ENCODE measurements at places on chromosomes 16 and 17.

DNA sequence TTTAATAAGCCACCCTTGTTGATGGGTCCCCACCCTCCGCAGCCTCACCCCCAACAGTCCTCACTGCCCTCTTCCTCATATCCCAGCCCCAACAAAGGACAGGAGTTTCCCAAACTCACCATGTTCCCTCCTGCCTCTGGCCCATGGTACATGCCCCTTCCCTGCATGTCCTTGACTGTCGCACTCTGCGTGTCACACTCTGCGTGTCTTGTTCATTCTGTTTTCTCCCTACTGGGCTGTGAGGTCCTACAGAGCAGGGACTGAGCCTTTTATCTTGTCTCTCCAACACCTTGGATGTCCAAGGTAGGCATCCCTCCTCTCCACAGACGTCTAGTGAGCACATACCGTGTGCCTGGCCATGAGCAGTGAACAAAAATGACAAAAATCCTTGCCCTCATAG is 154.7 kb downstream of the SOCS1 start:
- no peak for DNase-seq

DNA sequence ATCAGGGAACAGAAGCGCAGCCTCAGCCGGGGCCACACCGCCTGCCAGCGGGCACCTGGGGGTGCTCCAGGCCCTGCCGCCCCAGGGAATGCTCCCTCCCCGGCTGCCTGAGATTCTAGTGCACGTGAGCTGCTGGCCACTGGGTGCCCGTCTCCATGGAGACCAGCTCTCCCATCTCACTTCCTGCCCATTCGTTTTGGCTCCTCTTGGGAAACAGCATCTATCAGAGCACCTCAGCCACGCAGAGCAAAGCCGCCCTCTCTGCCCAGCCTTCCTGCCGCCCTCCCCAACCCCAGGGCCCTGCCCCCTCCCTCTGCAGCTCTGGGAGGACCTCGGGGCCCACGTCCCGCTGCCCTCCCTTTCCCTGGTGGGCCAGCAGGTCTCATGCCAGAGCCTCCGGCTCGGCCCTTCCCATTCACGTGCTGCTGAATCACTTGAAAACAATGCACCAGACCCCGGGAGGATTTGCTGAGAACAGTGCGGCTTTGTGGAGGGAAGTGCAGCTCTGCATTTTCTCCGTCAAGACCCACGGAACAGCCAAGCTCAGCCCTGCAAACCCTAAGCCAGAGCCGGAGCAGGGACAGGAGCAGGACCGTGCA is 19.4 kb downstream of the CEP295NL start:
- DNase-seq: no peak

- DNase-seq: no peak
Observed at GRCh38 chr17:35046245-35046644, 17.3 kb downstream of the RFFL start.

GRCh38 chr16:26078716-26079355 is 387.1 kb downstream of the HS3ST4 start:
- DNase-seq: no peak

GRCh38 chr16:22816475-22816874 is 2.5 kb downstream of the HS3ST2 start:
- no peak for DNase-seq

DNA sequence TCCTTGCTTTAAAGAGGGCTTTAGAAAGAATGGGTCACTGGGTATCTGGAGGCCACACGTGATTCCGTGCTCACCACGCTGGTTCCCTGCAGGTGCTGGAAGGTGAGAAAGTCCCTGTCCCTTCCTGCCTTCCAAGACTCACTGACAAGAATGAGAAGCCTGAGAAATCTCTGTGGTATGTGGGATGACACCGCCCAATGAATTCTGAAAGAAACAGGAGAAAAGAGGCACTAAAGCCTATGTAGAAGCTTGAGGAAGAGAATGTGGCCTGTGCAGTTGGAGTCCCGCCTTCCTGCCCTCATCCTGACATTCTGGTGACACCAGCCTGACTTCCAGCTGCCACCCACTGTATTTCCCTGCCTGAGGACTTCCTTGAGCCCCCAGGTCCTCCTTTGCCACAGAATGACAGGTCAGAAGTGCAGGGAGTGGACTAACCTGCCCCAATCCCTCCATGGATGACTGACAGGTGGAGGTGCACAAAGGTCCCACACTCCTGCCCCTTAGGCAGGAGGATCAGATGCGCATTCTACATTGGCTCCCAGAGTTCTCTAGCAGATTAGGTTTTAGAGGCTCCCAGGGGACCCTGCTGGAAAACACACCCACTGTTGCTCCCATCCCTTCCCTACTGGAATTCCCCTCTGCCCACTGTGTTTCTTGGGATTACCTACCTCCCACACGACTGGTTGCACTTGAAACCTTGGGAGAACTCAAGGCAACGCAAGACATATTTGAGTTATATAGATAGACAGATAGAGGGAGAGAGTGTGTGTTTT is 38.6 kb upstream of the TENT4B start:
- DNase-seq: no peak

DNA sequence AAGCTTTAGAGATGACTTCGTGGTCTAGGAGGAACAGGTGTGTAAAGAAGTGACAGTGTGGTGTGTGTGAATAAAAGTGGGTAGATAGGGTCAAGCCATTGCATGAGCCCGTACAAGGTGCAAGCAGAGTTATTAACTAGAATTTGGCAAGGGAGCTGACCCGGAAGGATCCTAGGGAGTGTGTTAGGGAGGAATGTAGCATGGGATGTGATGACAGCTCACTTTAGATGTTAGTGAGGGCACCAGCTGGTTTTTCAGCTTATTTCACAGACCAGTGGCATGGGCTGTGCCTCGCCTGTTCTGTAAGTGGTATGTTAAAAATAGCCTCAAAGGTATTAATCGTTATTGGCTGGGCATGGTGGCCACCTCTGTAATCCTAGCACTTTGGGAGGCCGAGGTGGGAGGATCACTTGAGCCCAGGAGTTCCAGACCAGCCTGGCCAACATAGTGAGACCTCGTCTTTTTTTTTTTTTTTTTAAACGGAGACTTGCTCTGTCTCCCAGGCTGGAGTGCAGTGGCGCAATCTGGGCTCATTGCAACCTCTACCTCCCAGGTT is 8.3 kb downstream of the ANKRD40CL start:
- DNase-seq: no peak

GRCh38 chr16:87724490-87725291 is 41.1 kb downstream of the KLHDC4 start:
- DNase-seq: no peak

GRCh38 chr16:72963533-72964315 is 84.2 kb downstream of the ZFHX3 start:
- no peak for DNase-seq

GRCh38 chr17:75404223-75404730 is 1.2 kb downstream of the GRB2 start:
- DNase-seq: peak; percentile 60

DNA sequence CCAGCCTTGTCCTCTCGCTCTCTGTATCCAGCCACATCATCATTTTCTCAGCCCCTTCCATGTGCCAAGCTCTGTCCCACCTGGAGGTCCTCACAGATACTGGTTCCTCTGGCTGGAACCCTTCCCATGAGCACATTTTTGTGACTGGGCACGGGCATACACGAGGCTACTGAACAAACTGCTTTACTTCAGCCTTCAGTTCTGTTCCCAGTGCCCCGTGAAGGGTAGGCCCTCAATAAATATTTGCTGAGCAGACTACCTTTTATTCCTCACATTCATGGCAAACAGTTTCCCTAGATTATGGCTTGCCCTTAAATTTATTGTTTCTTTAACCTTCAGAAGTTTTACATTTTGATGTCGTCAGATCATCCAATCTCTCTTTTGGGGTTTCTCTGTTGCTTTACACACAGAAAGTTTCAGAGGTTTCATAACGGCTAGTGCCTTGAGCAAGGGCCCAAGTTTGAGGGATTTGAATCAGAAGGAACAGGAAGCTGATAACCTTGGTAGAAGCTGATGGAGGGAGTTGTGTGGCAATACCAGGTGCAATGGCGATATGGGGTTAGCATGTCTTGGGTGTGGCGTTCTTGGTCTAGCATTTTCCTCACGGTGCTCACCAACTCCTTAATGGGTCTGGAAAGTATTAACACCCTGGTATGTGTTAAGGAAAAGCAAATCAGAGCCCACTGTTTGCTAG is 27.8 kb downstream of the TMEM92 start:
- DNase-seq: no peak

DNA sequence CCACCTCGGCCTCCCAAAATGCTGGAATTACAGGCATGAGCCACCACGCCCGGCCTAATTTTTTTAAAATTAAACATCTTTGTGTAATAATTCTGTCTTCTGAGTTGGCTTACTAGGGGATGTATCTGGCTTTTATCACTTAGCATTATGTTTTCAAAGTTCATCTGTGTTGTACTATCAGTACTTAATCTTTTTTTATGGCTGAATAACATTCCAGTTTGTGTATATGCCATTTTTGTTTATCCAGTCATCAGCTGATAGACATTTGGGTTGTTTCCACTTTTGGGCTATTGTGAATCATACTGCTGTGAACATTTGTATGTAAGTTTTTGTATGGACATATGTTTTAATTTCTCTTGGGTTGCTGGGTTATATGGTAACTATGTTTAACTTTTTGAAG is 69.0 kb downstream of the CHD9 start:
- DNase-seq: no peak

DNA sequence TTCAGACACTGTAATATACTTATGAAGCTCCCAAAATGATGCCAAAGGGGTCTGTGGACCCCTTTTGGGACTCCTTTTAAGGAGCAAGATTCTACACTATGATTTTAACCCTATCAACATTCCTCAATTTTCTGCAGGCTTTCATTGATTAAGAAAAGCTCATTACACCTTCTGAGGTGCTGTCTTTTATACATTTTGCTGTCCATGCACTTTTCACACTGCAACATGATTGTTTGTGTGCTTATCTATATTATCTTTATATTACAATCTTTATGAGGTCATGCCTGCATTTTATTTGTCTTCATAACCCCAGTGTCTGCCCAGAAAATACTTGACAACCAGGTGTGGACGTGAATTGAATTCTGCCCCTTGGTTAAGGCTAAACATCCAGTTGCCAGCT is 482.6 kb upstream of the ZFHX3 start:
- DNase-seq: no peak

GRCh38 chr16:24728891-24729242 is 584 bp upstream of the TNRC6A start:
- DNase-seq: no peak

DNA sequence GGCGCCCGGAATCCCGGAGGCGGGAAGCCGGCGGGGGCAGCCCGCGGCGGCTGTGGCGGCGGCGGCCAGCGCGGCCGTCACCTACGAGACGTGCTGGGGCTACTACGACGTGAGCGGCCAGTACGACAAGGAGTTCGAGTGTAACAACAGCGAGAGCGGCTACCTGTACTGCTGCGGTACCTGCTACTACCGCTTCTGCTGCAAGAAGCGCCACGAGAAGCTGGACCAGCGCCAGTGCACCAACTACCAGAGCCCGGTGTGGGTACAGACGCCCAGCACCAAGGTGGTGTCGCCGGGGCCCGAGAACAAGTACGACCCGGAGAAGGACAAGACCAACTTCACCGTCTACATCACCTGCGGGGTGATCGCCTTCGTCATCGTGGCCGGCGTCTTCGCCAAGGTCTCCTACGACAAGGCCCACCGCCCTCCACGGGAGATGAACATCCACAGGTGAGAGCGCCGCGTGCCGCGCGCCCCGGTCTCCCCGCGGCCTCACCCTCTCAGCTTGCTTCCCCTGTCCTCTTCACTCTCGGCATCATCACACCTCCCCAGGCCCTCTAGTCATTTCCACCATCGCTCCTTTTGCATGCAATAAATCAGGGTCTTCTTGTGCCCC is 706 bp downstream of the SHISA6 start:
- no peak for DNase-seq

GRCh38 chr16:16059895-16060590 is 110.6 kb downstream of the ABCC1 start:
- DNase-seq: no peak

GRCh38 chr17:15479703-15480102 is 12.3 kb upstream of the CDRT4 start:
- no peak for DNase-seq

DNA sequence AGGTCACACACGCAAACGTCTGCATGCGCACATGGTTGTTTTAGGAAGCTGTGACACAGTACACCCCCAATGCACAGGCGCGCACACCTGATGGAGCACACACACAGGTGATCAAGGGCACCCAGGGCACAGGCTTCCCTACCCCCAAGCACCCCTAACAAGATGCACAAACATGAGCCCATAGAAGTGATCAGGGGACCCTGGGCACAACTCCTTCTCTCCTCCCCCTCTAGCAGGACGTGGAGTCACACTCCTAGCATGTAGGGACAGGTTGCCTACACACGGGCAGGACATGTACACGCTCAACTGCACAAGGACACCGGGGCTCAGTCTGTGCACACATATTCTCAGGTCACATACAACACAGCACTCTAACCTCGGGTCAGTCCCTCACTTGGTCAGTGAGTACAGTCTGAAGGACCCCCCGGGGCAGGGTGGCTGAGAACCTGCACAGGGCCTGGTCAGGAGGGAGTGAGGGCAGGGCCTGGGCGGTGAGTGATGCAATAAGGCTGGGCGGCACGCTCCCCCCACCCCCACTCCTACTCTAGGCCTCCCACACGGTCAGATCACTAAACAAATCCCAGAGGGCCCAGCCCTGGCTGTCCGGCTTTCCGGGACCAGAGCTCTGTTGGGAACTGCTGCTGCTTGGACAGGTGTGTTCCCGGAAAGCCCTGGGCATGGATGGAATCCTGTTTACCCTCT is 751 bp upstream of the DOC2B start:
- DNase-seq: no peak

DNA sequence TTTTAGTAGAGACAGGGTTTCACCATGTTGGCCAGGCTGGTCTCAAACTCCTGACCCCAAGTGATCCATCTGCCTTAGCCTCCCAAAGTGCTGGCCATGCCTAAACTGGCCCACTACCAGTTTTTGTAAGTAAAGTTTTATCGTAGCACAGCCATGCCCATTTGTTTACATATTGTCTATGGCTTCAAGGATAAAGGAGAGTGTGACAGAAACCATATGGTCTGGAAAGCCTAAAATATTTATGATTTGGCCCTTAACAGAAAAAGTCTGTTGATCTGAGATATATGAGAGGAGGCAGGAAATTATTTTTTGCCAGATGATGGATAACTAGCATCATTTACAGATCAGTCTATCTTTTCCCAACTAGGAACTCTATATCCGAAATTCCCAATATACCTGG is 4.5 kb downstream of the AKAP10 start:
- DNase-seq: no peak

- no peak for DNase-seq
Observed at GRCh38 chr17:29451121-29451742, 61.1 kb downstream of the TAOK1 start.

DNA sequence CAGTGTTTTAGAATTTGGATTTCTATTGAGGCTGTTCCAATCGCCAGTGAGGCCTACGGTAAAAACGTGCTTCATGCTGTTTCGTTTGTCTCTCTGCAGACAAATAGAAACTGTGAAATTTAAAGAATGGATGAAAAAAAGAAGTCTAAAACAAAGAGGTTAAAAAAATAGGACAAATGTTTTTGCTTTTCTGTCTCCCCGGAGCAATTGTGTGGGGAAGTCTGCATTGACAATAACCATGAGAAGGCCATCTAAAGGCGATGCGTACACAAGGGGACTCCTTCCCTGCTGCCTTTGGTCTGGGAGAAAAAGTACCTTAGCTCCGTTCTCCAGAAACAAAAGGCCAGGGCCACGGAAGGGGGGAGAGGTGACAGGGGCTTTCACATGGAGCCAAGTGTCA is 4.6 kb upstream of the ZFHX3 start:
- DNase-seq: no peak

Data from right renal pelvis (tissue), 4 donors.